ENCODE measurements at places on chromosomes 2 and 18.
A peak's percentile ranks its signal among the peaks of the same experiment; 100 is the strongest.

- no peak for DNase-seq
These were observed 455.7 kb downstream of the TSN start for GRCh38 chr2:122210898-122211856.

DNA sequence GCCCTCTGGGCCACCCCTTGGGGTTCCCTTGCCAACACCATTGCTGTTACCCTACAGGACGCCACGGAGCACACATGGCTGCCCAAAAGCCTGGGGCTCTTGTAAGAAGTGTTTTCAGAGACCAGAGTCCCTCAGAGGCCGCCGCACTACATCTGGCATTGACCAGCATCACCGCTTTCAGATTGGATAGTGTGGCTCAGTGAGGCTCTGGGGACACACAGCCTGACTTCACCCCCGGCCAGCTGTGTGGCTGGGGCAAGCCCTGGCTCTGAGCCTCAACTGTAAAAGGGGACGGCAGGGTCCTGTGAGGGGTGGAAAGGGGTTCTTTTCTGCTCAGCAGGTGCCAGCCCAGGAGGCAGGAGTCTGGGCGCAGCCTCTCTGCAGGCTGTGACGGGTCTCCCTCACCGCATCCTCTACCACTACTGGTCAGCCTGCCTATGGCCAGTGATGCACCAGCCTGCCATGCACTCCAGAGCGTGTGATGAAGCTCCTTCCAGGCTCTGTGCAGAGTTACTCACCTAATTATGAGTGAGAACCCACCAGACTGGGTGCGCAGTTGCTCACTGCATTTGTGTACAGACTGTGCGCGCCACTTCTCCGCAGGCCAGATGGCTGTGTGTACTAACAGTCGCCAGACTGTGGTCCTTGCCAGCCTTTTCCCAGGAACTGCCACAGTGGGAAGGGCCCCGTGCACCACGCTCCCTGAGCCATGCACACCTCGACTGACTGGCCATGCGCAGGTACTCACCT, 10.7 kb upstream of the OTOF start:
- DNase-seq = peak; percentile 54

DNA sequence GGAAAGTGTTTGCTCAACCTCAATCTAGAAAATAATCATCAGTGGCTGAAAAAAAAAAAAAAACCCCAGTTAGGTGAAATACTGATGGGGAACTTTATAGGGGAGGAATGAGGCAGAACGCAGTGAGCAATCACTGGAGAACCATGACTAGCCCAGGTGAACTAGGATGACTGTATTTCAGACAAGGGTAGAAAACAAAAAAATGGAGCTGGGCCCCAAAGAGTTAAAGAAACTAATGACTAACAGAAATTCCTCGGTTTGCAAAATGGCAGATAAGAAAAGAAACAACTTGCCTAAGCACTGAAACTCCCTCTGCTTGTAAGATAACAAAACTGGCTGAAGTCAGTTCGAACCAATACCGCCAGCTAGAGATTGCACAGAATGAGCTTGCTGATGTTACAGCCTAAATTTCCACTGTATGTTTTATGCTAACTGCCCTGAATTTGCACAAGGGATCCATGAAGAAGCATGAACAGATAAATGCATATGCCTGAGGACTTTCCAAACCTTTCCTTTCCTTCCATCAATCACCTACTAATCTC, 245.9 kb downstream of the METTL4 start:
- no peak for DNase-seq

GRCh38 chr2:145359561-145359960, 839.6 kb upstream of the ZEB2 start:
- no peak for DNase-seq
